Activated T-cell treated with anti-CD3 and anti-CD28 coated beads, Interleukin-2, amount 50 U/mL, for 72 hours (primary cell): ENCODE measurements at places on chromosomes 12 and 14. TPM values are rescaled to one million over a fixed set of nuclear protein-coding genes. Genes with fewer than 3 reads are reported as not detected.

- no peak for DNase-seq
These were observed 126.3 kb downstream of the MGST1 start for GRCh38 chr12:16473610-16474326.

GRCh38 chr14:102776761-102777710, at the start of gene TRAF3:
TRAF3 (plus strand) TSS chr14:102777449; CDS start chr14:102870202, 92,753 bp downstream.
- peak; percentile 87 for DNase-seq

Gene IRAK3
- total RNA-seq = 1.2 TPM

Gene GPR84
- total RNA-seq = 3.8 TPM

Gene FGF23
- total RNA-seq = not detected

Gene PLXNC1
- total RNA-seq = 14.1 TPM

GRCh38 chr12:54017878-54018467, 9.2 kb downstream of the HOXC8 start:
- peak; percentile 83 for DNase-seq

DNA sequence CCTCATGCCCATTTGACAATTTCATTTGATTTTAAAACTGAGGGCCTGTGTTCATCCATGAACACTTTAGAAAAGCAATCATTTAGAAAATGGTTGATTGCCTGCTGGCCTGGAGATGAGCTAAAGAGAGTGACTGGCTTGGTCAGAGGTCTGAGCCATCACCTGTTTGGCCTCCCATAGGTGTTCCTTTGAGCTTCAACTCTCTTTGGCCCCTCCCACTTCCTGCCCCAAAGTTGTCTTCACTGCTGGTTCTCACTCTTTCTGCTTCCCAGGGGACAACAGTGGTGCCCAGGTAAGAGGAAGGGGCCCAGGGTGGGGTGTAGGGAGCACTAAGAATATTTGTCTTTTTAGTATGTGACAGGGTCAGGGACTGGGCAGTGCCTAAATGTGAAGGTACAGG, 4.9 kb upstream of the TCP11L2 start:
- DNase-seq = no peak

DNA sequence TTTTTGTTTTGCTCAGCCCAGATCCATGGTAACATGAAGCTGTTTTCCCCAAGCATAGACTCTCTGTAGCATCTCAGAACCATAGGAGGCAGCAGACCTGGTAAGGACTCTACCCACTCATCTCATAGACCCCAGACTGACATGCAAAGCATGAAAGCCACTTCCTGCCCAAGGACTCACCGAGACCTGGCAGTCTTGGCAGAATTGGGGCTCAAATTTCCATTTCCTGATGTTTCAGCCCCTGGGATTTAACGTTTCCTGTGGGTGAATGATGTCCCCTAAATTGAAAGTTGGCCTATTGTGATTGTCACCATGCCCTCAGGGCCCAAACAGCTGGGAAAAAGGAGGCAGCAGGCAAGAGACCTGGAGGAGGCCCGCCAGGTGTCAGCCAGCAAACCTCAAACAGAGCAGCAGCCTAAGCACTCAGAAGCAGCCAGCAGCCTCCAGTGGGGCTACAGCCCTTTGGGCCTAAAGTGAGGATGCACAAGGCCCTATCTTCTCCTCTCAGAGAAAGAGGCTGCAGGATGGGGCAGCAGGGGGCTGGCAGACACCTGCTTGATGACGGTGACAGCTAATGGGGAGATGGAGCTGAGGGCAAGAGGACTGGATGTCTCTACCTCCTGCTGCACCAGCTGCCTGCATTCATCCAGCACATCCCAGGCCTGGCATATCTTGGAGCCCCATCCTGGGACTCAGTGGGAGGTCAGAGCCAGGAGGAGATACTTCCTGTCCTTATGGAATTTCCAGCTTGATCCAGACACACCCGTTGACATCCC, 8.5 kb downstream of the KRT85 start:
- DNase-seq = no peak

Gene SOAT2
- total RNA-seq = 2.2 TPM

DNA sequence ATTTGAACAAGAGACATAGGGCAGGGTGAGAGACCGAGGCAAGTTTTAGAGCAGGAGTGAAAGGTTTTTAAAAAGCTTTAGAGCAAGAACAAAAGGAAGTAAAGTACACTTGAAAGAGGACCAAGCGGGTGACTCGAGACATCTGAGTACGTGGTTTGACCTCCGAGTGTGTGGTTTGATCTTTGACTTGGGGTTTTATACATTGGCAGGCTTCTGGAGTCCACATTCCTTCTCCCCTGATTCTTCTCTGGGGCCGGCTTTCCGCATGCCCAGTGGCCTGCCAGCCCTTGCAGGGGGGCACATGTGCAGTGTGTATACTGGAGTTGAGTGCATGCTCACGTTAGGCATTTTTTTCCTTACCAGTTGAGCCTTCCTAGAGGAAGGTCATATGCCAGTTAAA, 96.3 kb downstream of the SLC15A4 start:
- DNase-seq = no peak

Gene CAPZA3
- not detected for total RNA-seq

DNA sequence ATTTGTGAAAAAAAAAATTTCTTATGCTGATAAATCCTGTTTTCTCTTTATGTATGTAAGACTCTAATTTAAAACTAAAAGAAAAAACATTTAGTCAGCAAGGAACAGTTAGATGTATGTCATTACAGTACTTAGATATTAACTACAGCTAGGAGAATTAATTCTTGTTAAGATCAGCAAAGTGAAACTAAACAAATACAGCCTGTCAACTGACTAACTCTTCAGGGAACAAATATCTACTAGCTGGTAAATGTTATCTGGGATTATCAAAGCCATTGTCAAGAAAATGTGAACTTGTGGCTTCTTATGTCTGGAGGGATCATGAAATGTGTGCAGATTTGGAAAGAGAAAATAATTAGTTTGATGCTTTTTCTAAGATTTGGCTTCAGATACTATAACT, 27.5 kb downstream of the MGAT4C start:
- DNase-seq = no peak

- DNase-seq = no peak
These were observed 28.8 kb upstream of the BHLHE41 start for GRCh38 chr12:26153421-26154154.

DNA sequence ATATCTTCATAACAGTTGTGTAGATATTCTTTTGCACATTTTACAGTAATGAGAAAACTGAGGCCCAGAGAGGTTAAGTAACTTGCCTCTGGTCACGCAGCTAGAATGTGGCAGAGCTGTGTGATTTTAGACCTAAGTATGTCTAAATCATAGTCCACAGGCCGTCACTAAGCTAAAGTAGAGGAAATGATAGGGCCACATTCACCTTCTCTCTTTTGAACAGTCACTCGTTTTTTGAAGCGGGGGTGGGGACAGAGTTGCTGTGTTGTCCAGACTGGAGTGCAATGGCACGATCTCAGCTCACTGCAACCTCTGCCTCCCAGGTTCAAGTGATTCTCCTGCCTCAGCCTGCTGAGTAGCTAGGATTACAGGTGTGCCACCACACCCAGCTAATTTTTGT, 68.5 kb downstream of the RASSF3 start:
- peak; percentile 57 for DNase-seq

DNA sequence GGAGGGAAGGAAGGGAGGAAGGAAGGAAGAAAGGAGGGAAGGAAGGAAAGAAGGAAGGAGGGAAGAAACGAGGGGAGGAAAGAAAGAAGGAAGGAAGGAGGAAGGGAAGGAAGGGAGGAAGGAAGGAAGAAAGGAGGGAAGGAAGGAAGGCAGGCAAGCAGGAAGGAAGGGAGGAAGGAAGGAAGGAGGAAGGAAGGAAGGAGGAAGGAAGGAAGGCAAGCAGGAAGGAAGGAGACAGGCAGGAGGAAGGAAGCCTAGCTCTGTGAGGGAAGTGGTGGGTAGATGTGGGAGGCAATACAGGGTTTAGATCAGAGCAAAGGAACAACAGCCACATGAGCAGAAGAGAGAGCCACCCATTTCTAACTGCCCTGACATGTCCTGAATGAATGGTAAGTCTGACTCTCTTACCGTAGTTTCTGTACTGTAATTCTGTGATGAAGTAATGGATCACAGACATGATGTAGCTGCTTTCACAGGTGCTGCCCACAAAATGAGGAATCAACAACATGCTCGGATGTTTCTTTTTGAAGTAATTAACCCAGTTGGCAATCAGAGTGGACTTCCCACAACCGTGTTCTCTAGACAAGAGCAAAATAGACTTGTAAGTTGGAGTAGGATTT, 24.4 kb upstream of the HSP90B1 start:
- DNase-seq = no peak

- DNase-seq = no peak
These were observed 232.6 kb downstream of the EFCAB11 start for GRCh38 chr14:89721956-89722355.

- peak; percentile 46 for DNase-seq
These were observed 13.0 kb downstream of the PLEKHG6 start for GRCh38 chr12:6323340-6323994.

GRCh38 chr12:18345021-18345735, 83.9 kb downstream of the PIK3C2G start:
- DNase-seq = no peak

DNA sequence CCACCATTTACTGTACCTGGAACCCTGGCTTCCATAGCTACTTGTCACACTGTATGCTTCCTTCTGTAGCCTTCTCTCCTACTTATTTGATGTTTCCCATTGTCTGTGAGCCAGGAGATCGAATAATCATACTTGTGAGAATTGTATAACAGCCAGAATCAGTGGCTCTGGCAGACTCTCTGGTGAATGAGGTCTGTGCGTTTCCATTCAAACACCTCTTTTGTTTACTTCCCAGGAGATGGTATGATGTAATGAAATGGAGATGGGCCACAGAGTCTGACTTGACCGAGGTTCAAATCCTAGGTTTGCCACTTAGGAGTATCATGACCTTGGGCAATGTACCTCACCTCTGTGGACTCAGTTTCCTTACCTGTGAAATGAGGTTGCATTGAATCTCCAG, 35.7 kb upstream of the CLMN start:
- DNase-seq = no peak

- DNase-seq = no peak
These were observed 1.8 kb downstream of the C12orf57 start for GRCh38 chr12:6945613-6946012.

Gene C12orf60
- 5.1 TPM for total RNA-seq

Gene BEST3
- not detected for total RNA-seq

Gene KRT82
- total RNA-seq = not detected

GRCh38 chr12:19925841-19926240, 442.5 kb upstream of the PDE3A start:
- DNase-seq = no peak

Gene KRT7
- total RNA-seq = 25.4 TPM

- DNase-seq = peak; percentile 64
These were observed 172.8 kb downstream of the ETV6 start for GRCh38 chr12:11822081-11822834.

Gene PTPRQ
- total RNA-seq = not detected

GRCh38 chr12:7905071-7905470, 30.9 kb downstream of the SLC2A3 start:
- no peak for DNase-seq
